KG1 (cell line): ENCODE measurements at places on chromosomes 7 and 10.

- DNase-seq: no peak
Observed at GRCh38 chr10:99983280-99983988, 26.3 kb downstream of the DNMBP start.

DNA sequence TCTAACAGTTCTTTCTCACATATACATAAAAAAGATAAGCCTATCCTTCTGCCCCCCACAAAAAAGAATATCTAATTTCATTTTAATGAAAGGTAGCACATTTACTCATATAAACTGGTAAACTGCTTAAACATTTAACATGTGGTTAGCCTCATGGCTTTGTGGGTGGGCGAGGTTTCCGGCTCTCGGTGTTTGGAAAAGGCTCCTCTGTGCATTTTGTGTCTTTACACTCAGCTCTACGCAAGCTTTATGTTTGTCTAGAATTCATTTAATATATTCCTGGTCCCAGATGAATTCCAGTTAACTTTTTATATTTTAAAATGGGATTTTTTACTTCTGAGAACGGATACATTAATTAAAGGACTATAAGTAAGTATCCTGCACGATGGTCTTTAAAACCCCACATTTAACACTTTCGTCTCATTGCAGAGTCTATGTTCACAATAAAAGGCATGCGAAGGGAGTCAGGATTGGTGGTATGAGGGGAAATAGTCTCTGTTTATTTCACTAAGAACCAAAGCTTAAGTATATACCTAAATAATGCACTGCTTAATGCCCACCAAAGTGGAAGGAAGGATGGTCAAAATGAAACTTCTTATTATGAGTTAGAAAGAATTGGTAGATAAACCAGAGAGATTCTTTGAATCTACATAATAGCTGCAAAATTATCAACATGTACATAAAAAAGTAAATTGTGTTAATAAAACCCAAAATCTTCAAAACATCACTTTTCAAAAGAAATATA, 197.2 kb downstream of the CRPPA start:
- DNase-seq: no peak

- DNase-seq: no peak
Observed at GRCh38 chr7:4386190-4386589, 295.9 kb upstream of the FOXK1 start.

- no peak for DNase-seq
Observed at GRCh38 chr10:122461729-122462532, 578 bp downstream of the HTRA1 start.

DNA sequence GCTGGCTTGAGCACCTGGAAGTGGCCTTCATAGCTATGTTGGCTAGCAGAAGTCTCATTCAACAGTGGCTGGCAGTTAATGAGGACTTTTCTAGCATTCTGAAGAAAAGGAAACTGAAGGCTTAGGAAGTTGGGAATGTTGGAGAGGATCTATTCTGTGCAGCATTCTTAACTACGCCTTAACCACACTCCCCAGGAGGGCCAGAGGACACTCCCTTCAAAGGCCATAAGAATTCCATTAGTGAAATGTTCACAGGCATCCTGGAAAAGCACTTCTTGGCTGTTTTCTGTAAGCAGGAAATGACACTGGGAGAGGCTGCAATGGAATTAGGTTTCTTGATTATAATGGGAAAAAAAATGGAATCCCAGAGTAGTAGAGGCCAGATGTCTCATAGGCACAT, 188.9 kb downstream of the ARHGAP12 start:
- DNase-seq: no peak

GRCh38 chr10:113133497-113134115, 183.6 kb downstream of the TCF7L2 start:
- DNase-seq: no peak

GRCh38 chr7:86222806-86223205, 420.9 kb upstream of the GRM3 start:
- DNase-seq: no peak

DNA sequence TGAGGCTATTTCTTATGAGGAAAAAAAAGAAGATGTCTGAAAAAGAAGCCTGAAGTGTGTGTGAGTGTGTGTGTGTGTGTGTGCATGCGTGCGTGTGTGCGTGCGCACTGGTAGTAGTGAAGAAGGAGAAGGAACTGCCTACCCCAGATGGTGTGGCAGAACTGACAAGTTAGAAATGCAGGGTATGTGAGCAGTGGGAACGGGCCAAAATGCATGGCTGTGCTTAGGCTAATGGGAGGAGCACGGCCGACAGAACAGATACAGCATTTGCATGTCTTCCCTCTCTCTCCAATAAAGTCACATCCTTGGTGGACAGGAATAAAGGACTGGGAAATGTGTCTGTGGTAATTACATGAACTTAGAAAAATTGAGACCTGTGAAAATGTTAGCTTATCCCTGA, 94.3 kb downstream of the IDE start:
- no peak for DNase-seq

- no peak for DNase-seq
Observed at GRCh38 chr10:107800061-107800460, 635.6 kb upstream of the SORCS1 start.

GRCh38 chr7:131103997-131104396, 223.7 kb upstream of the MKLN1 start:
- DNase-seq: no peak

DNA sequence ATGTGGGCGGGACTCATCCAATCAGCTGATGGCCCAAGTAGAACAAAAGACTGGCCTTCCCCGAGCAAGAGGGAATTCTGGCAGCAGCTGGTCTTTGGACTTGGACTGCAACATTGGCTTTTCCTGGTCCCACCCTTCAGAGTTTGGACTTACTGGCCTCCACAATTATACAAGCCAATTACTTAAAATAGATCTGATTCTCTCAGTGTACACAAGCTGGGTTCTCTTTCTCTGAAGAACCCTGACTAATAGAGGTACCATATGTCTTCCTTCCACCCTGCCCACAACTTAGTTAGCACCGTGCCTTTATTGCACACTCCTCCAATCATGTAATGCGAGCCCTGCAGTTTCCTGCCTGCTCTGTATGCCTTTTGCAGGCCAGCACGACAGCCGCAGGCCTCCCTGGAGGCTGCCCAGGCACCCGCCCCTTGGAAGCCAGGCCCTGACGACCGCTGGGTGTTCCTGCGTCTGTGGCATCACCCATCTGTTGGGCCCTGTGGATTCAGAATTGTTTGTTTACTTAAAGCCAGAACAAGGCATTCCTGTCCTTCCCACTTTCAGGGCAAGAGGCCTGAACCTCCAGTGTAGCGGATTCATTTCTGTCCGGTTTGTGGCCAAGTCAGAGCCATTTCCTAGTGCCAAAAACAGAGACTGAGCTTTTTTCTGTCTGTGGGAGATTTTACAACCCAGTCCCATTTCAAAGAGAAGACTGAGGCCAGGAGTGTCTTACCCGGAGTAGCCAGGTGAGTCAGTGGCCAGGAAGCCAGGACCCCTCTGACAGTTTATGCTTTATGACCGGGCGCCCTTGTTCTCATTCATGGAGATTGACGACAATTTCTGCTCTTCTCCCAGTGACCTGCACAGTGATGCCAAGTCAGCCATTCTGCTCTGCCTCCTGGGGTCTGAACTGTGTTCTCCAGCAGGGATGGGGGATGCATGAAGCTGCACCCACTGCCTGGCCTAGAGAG, 968 bp upstream of the INMT start:
- no peak for DNase-seq

DNA sequence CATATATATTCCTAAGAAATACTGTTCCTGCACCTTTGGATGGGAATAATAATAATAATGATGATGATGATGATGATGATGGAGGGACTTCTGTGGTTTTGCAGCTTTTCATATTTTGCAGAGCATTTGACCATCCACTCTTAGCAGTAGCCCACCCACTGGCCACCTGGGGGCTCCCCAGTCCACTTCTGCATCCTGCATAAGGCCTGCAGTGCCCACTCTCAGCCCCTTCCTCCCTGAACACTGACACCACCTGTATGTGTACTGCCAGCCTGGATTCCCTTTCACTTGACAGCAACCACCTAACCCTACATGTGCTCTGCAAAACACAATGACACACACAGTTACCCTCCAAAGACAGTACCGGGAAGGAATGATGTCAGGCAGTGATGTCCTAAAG, 131.4 kb downstream of the ADAM12 start:
- DNase-seq: no peak

GRCh38 chr10:90484518-90484917, 373.3 kb downstream of the HTR7 start:
- DNase-seq: no peak

GRCh38 chr10:55329796-55330195, 528.8 kb upstream of the PCDH15 start:
- DNase-seq: no peak

DNA sequence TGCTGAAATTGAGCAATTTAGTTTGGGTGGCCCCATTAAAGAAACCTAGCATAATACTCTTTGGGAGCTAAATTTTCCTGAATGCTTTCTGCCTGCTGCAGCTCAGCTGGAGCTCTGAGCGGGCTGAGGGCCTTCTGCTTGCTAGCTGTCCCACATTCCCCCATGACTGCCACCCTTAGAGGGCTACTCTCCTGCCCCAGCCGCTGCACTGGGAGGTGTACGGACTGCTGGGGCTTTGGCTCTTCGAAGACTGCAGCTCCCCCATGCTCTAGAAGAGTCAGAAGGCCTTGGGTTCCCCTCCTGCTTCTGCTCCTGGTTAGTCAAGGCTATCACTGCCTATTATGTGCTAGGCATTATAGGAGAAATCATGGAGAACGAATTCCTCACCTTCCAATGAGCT, 31.5 kb downstream of the BLVRA start:
- no peak for DNase-seq

DNA sequence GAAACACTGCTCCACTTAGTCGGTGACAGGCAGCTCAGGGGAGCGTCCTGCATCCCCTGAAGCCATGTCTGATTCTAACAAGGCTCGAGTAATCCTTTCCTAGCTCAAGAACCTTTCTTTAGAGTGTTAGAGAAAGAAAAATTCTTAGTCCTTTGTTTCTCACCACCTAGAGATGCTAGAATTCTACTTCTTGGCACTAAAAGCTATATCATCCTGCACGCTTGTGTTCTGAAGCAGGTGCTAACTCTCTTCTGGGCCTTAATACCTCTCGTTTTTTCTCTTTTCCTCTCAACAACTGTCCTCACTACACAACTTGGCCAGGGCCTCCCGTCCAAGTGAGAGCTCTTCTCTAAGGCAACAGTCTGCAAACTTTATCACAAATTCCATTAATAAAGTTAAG, at the start of gene LYZL2:
Gene LYZL2 (minus strand): TSS at position 101 of the 400 bp plus-strand sequence. CDS start 2,838 bp downstream, outside the sequence.
- DNase-seq: no peak

DNA sequence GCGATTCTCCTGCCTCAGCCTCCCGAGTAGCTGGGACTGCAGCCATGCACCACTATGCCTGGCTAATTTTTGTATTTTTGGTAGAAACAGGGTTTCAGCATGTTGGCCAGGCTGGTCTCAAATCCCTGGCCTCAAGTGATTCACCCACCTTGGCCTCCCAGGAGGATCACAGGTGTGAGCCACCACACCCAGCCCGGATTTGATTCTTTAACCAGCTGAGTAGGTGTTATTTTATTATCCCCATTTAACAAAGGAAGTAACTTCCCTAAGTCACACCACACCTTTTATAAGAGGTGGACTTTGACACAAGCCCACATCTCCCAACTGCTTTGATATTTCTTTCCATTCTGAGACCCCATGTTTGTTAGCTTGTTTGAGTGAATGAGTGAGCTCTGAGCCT, 25.0 kb downstream of the SLC25A28 start:
- no peak for DNase-seq

- DNase-seq: no peak
Observed at GRCh38 chr10:5609952-5610616, 56.3 kb downstream of the ASB13 start.

GRCh38 chr10:113872139-113873030, 17.9 kb downstream of the NHLRC2 start:
- DNase-seq: no peak

DNA sequence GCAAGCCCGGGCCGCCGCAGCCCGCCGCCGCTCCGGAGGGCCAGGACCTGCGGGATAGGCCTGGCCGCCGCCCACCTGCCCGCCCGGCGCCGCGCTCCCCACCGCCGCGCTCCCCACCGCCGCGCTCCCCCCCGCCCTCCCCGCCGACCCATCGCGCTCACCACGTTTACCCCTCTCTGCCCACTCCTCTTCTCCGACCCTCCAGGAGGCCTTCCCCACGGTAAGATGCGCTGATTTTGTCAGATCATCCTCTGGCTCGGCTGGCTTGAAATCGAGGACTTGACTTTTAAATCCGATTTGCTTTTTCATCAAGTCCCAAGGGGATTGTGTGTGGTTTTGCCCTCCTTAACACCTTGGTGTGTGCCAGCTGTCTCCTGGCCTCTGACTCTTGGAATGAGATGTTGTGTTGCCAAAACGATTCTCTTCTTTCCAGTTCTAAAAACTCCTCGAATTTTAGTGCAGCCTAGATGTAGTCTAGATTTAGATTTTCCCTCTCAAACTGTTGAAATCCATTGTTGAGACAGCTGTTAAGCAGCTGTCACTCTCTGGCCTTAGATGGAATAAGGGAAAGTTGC, 738 bp downstream of the POM121 start:
- no peak for DNase-seq

GRCh38 chr7:19814776-19815175, 41.4 kb upstream of the TMEM196 start:
- DNase-seq: no peak

- no peak for DNase-seq
Observed at GRCh38 chr7:55070271-55070743, 51.5 kb downstream of the EGFR start.

DNA sequence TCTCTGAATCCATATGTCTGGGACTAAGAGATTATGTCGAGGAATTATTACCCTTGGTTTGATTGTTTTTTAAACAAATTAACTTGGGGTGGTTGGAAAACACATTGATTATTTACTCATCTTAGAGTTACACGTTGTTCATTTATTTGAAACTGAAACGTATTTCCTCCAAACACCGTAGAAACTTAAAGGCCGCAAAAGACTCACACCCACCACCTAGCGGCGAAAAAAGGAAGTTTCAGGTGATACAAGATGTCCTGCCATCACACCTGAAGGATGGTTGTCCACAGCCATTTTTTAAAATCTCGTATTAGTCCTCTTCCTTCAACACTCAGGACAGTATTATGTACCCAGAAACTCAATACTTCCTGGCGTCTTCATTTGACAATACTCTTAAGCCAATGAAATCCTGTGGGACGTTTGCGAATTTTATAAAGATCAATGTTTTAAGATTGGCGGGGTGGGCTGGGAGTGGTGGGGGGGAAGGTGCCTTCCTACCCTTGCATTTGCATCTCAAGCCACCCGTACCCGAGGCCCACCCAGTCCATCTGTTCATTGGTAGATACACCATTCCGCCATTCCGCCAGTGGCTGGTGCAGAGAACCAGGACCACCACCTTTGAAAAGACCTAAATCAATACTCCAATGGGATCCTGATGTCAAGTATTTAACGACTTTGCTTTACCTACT, 1.4 kb upstream of the LCOR start:
- DNase-seq: peak; percentile 72

GRCh38 chr10:59287587-59288255, 74.6 kb downstream of the FAM13C start:
- DNase-seq: no peak
